Renal cortical epithelial cell (primary cell): ENCODE measurements at places on chromosomes 5 and 9. TPM values are rescaled to one million over a fixed set of nuclear protein-coding genes. Genes with fewer than 3 reads are reported as not detected.

DNAI1 gene
- 0.99 TPM in 1 of 2 replicates, not detected in the other for total RNA-seq

PCDHA13 gene
- 0.69 and 2.2 TPM in 2 replicates for total RNA-seq

TRPM6 gene
- 0.15 and 0.17 TPM in 2 replicates for total RNA-seq

CCDC180 gene
- total RNA-seq: 0.17 and 1.5 TPM in 2 replicates

SVEP1 gene
- under 0.01 and 0.17 TPM in 2 replicates for total RNA-seq

ACTL7B gene
- not detected in 2 replicates for total RNA-seq

GRIN1 gene
- total RNA-seq: 0.30 TPM in 1 of 2 replicates, not detected in the other

SH3TC2 gene
- total RNA-seq: 6.4 and 13.9 TPM in 2 replicates

SLC36A1 gene
- total RNA-seq: 3.1 and 3.8 TPM in 2 replicates

GRCh38 chr9:84893419-84894128 lies 224.0 kb downstream of the NTRK2 start:
- DNase-seq: no peak

- DNase-seq: peak; percentile 78
Observed at GRCh38 chr9:23563517-23563916, 262.5 kb downstream of the ELAVL2 start.

GRCh38 chr5:83363111-83363885 lies 108.2 kb upstream of the VCAN start:
- DNase-seq: no peak

DNA sequence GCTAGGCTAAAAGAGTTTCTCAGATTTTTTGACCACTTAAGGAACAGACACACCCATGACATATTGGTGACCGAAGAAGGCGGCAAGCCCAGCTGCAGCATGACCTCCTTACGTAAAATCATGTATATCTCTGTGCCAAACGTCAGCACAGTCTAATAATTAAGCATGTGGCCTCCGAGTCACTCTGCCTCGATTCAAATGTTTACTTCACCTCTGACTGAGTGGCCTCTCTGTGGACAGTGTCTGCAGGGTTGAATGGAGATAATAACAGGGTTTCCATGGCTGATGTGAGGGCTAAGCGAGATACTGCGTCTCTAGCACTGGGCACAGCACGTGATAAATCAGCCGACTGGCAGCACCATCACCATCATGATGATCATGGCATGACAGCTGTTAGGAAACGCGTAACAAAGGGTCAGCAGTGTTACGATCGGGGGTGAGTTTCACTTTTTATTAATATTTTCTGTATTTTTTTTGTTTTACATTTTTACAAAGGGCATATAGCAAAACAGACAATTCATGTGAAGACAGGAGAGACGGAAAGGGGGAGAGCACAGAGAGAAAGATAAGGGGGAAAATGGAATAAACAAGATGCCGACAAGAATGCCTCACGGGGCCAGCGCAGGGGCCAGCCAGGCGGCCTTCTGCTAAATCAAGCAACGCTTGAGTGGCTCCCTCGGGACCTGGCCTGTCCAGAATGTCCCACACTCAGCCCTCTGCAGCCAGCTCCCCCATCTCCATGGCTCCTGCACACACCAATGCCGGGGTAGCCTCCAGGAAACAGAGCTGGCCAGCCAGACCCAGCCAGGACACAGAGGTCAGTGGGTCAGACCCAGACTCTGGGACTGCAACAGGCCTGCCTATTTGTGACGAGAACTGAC lies 60.3 kb downstream of the ADAMTS2 start:
- DNase-seq: peak; percentile 30

GRCh38 chr9:77826621-77827020 lies 178.5 kb upstream of the GNA14 start:
- peak; percentile 61 for DNase-seq

DNA sequence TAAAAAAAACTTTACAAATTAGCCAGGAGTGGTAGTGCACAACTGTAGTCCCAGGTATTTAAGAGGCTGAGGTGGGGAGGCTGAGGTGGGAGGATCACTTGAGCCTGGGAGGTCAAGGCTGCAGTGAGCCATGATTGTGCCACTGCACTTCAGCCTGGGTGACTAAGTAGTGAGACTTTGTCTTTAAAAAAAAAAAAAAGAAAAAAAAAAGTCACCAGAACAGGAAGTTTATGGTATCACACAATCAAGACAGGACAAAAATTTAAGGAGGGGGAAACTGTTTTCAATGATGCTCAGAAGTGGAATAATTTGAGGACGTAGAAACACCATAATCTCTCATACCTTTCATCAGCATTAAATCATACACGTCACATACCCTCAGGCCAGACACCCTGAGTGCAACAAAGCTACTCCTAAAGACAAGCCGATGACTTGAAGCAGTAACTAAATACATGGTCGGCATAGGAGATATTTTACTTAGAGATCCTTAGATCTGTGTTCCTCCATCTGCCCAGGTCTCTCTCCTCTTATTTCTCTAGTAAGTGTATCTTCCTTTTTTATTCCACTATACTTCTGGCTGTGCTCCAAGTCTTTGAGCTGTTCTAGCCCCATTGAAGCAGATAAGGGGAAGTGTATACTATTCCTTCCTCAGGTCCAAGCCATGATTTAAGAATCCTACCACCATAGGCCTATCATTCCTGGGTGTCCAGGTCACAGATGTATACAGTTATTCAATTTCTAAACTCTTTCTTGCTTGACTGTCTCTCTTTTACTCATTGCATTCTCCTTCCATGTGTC lies 91.3 kb upstream of the APC start:
- DNase-seq: no peak

DNA sequence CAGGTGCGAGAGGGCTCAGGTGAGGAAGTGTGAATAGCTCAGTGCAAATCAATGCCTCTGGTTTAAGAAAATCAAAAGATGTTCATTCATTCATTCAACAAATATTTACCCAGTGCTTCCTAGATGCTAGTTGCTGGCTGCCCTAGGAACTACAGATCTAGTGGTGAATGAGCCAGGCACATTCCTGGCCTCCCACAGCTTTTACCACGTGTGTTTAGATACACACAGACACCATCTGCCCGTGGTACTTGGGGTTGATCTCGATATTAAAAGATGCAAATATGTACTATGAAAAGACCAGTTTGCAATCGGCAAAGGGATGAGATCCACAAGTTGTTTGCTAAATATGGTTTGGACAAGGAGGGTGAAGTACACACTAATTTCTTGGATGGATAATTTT lies 78.2 kb downstream of the GTF3C4 start:
- DNase-seq: no peak

DNA sequence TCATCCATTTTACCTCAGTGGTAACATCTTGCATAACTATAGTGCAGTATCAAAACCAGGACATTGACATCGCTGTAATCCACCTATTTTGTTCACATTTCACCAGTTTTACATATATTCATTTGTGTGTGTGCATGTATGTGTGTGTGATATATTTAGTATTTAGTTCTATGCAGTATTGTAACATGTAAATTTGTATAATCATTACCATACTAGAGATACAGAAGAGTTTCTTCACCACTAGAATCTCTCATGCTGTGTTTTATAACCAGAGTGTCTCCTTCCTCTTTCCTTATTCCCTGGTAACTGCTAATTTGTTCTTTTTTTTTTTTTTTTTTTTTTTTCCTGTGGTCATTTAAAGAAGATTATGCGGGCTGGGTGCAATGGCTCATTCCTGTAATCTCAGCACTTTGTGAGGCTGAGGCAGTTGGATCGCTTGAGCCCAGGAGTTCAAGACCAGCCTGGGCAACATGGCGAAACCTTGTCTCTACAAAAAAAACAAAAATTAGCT lies 11.0 kb downstream of the RASA1 start:
- no peak for DNase-seq

DNA sequence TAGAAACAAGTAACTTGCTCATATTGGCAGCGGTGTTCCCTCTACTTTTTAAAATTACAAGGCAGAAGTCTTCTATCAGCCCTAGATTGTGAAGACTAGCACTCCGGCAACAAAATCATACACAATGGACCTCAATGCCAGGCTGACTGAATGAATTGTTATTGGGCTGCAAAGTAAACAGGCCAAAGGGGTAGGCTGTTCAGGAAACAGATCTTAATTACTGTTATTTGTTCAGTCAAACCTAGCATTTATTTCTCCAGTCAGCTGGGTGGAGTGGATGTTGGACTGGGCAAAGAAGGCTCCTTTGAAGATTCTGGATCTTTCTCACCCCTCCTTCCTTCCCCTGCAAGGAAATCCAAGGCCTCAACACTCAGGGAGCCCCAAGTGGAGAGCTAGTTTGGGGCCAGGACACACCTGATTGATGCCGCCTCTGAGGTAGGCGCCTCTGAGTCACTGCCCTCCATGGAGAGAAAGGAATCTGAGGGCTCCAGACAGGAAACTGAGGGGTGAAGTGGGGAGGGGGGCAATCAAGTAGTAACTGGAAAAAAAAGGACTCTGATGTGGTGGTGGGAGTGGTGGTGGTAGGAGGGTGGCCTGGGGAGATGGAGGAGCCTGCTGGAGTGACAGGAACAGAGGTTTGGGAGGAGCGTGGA lies 35.5 kb downstream of the SERINC5 start:
- peak; percentile 21 for DNase-seq

DNA sequence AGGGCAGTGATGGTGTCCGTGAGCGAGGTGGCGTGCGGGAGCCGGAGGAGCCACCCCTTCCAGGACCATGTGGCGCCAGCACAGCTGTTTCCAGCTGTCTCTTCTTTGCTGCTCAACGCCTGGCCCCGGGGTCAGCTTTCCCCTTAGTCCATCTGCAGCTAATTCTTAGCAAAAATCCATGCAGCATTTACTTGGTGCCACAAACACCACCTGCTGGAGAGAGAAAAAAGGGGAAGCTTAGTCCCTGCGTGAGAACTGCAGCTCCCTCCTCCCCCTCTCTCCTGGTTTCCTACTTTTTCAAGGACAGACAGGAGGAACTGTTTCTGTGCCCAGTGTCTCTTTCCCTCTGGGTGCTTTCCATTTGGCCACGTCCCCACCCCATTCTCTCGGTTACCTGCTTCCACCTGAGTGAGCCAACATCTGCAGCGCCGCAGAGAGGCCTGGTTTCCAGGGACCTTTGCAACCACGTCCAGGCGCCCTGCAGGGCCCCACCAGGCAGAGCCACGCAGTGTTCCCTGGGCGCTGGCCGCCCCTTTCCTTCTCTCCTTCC lies 3.4 kb downstream of the SLC6A19 start:
- peak; percentile 11 for DNase-seq

GRCh38 chr5:152546493-152546892 lies 141.4 kb upstream of the NMUR2 start:
- DNase-seq: no peak

- DNase-seq: peak; percentile 50
Observed at GRCh38 chr5:150352244-150353031, 5.1 kb upstream of the TCOF1 start.

GRCh38 chr5:132480042-132480441 lies 10.5 kb downstream of the IRF1 start:
- DNase-seq: no peak

DNA sequence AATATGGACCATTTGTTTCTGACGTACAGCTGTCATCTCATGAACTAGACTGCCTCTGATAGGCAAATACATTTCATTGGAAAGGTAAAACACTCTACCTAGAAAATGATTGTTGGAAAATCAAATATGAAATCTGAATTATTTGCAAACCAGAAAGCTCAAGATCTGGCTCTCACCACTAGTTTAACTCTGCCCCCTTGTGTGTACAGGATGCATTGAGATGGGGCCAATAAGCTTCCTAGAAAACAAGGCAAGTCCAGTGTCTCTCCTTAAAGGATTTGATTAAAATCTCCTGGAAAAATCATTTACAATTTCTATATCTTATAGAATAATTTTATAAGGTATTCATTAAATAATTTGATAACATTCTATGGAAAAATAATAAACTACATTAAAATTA lies 311.9 kb upstream of the ANKH start:
- no peak for DNase-seq
